Kidney (tissue), 22 donors: ENCODE measurements at places on chromosomes 16 and 17. TPM values are rescaled to one million over a fixed set of nuclear protein-coding genes. Genes with fewer than 3 reads are reported as not detected.

- DNase-seq = no peak
Observed at GRCh38 chr16:53605356-53605755, 98.3 kb downstream of the RPGRIP1L start.

- DNase-seq = no peak
Observed at GRCh38 chr17:32723310-32723955, 153.5 kb downstream of the MYO1D start.

- DNase-seq = no peak
Observed at GRCh38 chr17:8155231-8155995, 3.2 kb upstream of the PER1 start.

Gene CRYM
- total RNA-seq = 5.8 TPM

Gene EVPLL
- 1.2 TPM for total RNA-seq

- no peak for DNase-seq
Observed at GRCh38 chr16:90031931-90032673, 12.8 kb upstream of the DBNDD1 start.

DNA sequence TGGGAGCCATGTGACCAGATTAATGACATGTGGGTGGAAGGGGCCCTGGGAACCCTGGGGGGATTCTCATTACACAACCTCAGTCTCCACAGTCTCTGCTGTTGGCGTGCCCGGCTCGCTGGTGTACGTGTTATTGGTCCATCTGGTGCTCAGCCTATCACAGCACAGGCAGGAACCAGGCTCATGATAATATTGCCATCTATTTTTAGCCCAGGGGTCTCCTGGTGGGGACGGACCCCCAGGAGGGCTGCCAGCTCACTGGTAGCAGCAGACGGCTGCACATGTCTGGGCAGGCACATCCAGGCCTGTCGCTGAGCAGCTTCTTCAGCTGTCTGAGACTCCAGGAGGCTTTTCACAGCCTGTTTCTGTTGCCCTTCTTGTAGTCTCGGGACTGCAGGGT lies 123.8 kb downstream of the RAB11FIP4 start:
- DNase-seq = no peak
